HTR-8/SVneo (cell line): ENCODE measurements at places on chromosomes 1 and 21.

- DNase-seq, result no peak
These were observed 21.6 kb downstream of the RAVER2 start for GRCh38 chr1:64766429-64766828.

DNA sequence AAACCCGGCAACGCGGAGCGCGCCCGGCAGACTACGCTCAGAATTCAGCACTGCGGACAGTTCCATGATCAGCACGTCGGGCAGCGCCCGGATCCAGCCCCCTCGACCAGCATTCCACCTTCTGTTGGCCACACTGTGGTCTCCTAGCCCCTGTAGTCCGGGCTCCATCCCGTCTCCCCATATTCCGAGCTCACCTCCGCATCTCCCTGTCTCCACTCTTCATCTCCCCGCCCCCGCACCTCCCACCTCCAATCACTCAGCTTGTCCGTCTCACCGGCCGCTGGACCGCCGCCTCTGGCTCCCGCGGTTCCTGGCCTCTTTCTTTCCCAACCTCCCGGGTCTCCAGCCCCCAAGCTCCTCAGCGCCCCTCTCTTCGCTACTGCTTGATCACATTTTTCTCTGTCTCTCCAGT, 500 bp downstream of the EPHA10 start:
- DNase-seq, result peak; percentile 47

DNA sequence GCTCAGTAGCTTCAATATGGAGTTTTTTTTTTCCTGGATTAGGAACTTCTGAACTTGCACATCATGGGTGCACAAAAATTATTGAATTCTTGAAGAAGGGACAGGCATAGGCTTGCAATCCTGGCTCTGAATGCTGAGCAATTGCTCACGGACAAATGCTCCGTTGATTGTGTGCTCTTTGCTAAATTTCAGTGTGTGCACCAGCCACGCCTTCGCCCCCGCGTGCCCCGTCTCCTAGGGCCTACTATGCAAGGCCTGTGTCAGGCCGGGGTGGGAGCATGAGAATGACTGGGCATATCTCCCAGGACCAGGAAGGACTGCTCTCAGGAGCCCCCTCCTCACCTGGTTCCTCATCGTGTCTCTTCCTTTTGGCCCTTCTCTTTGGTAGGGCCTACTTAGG, 17.4 kb downstream of the IL6R start:
- no peak for DNase-seq

DNA sequence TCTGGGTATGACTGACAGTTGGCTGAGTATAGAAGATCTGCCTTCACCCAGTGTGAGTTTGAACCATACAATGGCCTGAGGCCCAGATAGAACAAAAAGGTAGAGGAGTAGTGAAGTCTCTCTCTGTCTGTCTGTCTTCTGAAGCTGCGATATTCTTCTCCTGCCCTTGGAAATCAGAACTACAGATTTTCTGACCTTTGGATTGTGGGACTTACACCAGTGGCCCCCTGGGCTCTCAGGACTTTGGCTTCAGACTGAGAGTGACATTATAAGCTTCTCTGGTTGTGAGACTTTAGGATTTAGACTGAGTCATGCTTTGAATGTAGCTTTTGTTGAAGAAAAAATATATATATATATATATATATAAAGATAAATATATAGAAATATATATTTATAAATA, 1235.0 kb upstream of the ADGRL4 start:
- no peak for DNase-seq

- DNase-seq, result no peak
These were observed 20.8 kb upstream of the PDZK1IP1 start for GRCh38 chr1:47210666-47211065.

- DNase-seq, result no peak
These were observed 548.6 kb downstream of the LTN1 start for GRCh38 chr21:28444111-28444510.

DNA sequence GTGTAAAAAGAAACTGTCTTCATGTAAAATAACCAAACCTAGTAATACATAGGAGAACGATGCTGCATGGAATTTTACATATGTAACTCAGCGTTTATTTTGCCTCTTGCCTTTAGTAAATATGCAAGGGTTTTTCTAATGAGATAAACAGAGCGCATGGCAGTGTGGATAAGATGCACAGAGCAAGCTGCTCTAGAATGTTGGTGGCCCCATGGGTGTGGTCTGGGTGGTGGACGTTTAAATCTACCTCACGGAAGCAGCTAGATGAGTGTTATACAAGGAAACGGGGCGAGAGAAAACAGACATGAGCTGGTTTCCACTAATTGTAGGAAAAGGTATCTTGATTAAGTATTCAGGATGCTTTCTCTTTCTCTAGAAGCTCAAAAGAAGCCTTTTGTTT, 205.9 kb downstream of the DSCAM start:
- DNase-seq, result no peak

GRCh38 chr1:22281521-22282363, 138.8 kb upstream of the WNT4 start:
- DNase-seq, result no peak

DNA sequence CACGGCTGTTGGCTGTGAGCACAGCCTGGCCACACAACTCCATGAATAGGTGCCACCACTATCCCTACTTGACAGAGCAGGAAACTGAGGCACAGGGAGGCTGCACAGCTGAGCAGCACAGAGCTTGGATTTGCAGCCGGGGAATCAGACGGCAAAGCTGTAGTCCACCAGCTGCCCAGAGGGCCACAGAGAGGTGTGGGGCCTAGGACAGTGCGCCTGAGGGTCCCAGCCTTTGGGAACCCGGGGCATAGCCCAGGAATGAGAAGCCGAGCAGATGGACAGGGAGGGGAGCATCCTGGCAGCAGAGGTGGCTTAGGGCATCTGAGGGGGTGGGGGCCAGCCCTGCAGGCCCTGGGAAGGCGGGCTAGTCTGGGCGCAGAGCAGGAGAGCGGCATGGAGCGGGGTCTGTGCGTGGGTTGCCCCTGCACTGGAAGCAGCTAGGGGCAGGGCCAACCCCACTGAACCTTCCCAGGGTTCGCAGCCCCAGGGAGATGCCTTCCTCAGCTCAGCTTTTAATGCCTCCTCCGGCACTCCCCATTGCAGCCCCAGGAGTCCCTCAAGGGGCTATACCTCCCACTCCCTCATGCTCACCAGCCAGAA, 46.2 kb upstream of the COL18A1 start:
- no peak for DNase-seq

- DNase-seq, result no peak
These were observed 78.5 kb downstream of the SUSD4 start for GRCh38 chr1:223285452-223285851.

DNA sequence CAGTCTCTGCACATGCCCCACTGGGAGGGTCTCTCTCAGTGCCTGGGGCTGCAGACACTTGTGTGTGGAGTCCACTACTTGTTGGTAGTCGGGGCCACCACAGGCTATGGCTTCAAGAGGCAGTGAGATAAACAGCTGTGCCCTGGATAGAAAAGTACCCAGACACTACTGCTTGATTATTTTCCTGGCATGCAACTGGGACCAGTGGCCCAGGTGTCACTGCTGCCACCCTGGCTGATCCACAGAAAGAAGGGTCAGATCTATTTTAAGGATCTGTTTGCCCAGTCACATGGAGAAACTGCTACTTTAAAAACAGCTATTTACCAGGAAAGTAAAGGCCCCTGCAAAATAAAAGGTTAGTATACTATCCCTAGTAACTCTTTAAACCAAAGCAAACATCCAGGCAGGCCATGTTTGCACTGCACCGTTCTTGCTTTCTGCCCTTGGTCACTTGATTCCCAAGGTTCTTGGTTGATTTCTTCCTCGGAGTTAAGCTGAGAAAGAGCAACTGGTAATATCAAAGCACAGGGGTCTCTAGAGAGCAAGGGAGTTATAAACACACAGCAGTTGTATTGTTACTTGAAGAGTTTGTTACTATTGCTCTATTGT, 99.9 kb downstream of the GLUL start:
- DNase-seq, result no peak

DNA sequence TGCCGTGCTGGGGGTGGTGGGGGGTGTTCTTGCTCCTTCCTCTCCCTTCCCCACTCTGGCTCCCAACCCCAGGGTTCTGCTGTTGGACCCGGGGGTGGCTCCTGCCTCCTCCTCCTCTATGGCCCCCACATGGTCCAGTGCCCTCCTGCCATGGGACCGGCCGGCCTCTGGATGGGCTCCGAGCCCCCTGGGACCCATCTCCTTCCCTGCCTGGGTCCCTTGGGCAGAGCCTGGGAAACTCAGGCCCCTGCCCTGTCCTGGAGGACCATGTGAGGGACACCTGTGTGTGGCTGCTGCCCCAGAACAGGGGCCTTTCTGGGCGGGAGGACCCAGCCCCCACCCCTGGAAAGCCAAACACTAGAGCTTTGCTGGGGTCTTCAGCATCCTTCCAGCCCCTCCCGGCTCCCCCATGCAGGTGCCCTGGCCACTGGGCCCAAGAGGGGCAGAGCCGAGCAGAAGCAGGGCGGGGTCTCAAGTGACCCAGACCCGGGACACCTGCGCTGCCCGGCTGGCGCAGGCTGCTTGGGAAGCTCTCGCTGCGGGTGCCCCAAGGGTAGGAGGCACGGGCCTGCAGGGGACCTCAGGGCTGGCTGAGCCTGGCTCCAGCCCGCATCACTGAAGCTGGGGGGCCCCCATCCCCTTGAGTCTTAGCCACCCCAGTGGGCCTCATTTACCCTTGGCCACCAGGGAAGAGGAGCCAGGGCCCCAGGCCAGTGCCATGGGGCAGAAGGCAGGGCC, 2.5 kb upstream of the FAAP20 start:
- no peak for DNase-seq
